SK-N-MC (cell line): ENCODE measurements at places on chromosomes 2 and 18.

DNA sequence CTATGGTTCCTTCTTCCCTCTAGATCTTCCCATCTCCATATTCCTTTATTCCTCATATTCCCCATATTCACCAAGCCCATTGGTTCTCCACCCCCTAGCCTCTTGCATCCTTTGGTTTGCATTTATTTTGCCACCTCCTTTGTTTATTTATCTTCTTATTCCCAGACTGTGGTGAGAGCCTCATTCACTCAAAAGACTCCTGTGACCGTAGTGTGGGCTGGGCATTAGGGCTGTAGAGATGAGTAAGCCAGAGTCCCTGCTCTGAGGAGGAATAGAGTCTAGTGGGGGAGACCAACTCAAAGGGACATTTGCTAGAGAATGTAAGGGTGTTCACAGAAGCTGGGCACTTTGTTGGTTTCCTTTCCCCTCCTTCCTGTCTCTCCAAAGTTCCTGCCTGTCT is 8.3 kb downstream of the ATG16L1 start:
- no peak for DNase-seq

- no peak for DNase-seq
Measured at GRCh38 chr18:64436111-64436510, 287.2 kb upstream of the LINC00305 start.

DNA sequence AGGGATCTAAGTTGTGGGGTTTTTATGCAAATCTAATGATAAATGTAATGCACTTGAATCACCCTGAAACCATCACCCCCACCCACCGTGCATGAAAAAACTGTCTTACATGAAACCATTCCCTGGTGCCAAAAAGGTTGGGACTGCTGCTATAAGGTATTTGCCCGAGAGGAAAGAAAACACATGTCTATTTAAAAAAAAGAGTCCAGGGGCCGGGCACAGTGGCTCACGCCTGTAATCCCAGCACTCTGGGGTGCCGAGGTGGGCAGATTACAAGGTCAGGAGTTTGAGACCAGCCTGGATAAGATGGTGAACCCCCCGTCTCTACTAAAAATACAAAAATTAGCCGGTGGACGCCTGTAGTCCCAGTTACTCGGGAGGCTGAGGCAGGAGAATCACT is 1372.8 kb upstream of the CDH2 start:
- no peak for DNase-seq

GRCh38 chr2:215143458-215143857 is 5.0 kb upstream of the ABCA12 start:
- no peak for DNase-seq

- no peak for DNase-seq
Measured at GRCh38 chr2:237227592-237228280, 142.0 kb downstream of the COPS8 start.
